ENCODE measurements at places on chromosomes 11 and 22. TPM values are rescaled to one million over a fixed set of nuclear protein-coding genes. Genes with fewer than 3 reads are reported as not detected.

Gene VPREB1
- not detected for polyA plus RNA-seq

Gene OR8D1
- polyA plus RNA-seq, result not detected

Gene RTCB
- 105 TPM for polyA plus RNA-seq

Gene SLCO2B1
- 11.7 TPM for polyA plus RNA-seq

Gene NRIP3
- 0.69 TPM for polyA plus RNA-seq

Gene SAA1
- polyA plus RNA-seq, result not detected

Gene AP1B1
- 42.4 TPM for polyA plus RNA-seq

Gene OR51F1
- polyA plus RNA-seq, result not detected

Gene POU2AF3
- polyA plus RNA-seq, result 9.2 TPM

Gene TRIM29
- polyA plus RNA-seq, result 2.2 TPM

Gene SDHAF2
- 48.1 TPM for polyA plus RNA-seq

Gene SGSM1
- polyA plus RNA-seq, result 2.2 TPM

Gene MS4A6A
- 20.2 TPM for polyA plus RNA-seq

Gene SHISA8
- 0.28 TPM for polyA plus RNA-seq

Gene SCGB1D2
- 2.3 TPM for polyA plus RNA-seq

Gene KRTAP5-10
- 0.25 TPM for polyA plus RNA-seq

Gene SMTNL1
- 0.46 TPM for polyA plus RNA-seq

Gene MMP12
- polyA plus RNA-seq, result 1.8 TPM

Gene MRGPRG
- polyA plus RNA-seq, result not detected

Gene KRTAP5-7
- polyA plus RNA-seq, result not detected

Gene OR52N4
- polyA plus RNA-seq, result not detected

Gene SFI1
- polyA plus RNA-seq, result 15.4 TPM

Gene FTH1
- polyA plus RNA-seq, result 2,330 TPM

Gene OR52B2
- not detected for polyA plus RNA-seq

Gene FGF3
- not detected for polyA plus RNA-seq

Gene MRGPRX3
- not detected for polyA plus RNA-seq

Gene PGM2L1
- 3.3 TPM for polyA plus RNA-seq

Gene PES1
- 75.3 TPM for polyA plus RNA-seq

Gene TOMM22
- 87.8 TPM for polyA plus RNA-seq

Gene VSTM5
- polyA plus RNA-seq, result 2.7 TPM

Gene PATE2
- polyA plus RNA-seq, result 0.08 TPM

Gene POGLUT3
- polyA plus RNA-seq, result 35.1 TPM

Gene SNX15
- 33.7 TPM for polyA plus RNA-seq

Gene NLRP10
- not detected for polyA plus RNA-seq

Gene CST6
- not detected for polyA plus RNA-seq

Gene CARD18
- not detected for polyA plus RNA-seq

Gene DNAJB13
- 7.0 TPM for polyA plus RNA-seq

Gene TPP1
- 118 TPM for polyA plus RNA-seq

Gene STK33
- 32.4 TPM for polyA plus RNA-seq

Gene CLTCL1
- polyA plus RNA-seq, result 3.3 TPM

Gene ANKK1
- 0.17 TPM for polyA plus RNA-seq

Gene RAB3IL1
- polyA plus RNA-seq, result 22.4 TPM

Gene DENND6B
- 13.6 TPM for polyA plus RNA-seq

Gene CHST1
- 6.0 TPM for polyA plus RNA-seq

Gene ARSA
- 28.9 TPM for polyA plus RNA-seq

Gene SOX10
- 1.3 TPM for polyA plus RNA-seq

Gene FZD4
- 80.7 TPM for polyA plus RNA-seq

Gene ROBO4
- 20.5 TPM for polyA plus RNA-seq

Gene OR9Q2
- polyA plus RNA-seq, result not detected

Gene OR52N2
- not detected for polyA plus RNA-seq

Gene LZTR1
- 67.0 TPM for polyA plus RNA-seq

Gene CD44
- 20.3 TPM for polyA plus RNA-seq

Gene C22orf42
- polyA plus RNA-seq, result not detected

Gene BARX2
- polyA plus RNA-seq, result 1.1 TPM

Gene PVALB
- 5.1 TPM for polyA plus RNA-seq

Gene RFPL3
- polyA plus RNA-seq, result not detected

Data from left renal cortex interstitium (tissue), 4 donors.